Erythroblast (primary cell): ENCODE measurements at places on chromosomes 1 and 21.

GRCh38 chr21:42263591-42264131 lies 44.7 kb downstream of the ABCG1 start:
- DNase-seq = no peak

DNA sequence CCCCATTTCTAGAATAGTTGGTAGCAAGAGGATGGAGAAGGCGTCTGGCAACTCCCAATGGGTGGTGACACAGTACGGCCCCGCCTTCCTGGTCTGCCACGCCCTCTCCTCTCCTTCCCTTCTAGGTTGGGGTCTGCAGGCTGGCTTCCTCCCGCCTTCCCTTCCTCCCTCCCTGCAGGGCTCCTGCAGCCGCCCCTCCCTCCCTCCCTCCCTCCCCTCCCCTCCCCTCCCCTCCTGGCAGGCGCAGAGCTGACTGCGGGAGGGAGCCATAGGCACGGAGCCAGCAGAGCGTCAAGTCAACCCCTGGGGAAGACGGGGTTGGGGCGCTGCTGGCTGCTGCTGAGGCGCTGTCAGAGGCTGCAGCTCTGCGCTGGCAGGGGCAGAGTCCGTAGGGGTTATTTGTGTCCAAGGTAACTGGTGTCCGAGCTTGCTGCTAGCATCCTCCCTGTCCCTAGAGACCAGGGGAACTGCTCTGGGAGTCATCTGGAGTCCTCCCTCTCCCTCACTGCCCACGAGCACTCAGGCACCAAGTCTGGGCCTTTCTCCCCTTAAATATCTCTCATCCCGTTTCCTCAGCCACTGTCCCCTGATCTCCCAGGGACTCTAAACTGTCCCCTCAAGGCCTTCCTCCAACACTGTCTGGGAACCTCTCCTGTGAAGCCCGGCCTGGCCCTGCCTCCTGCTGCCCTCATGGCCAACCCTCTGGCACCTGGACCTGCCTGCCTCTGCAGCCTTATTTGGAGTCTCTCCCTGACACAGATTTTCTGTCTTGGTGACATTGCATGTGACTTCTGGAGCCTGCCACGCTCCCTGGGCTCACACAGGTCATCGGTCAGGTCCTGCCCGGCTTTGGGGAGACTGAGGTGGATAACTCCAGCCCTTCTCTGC lies 57.4 kb upstream of the ACOT11 start:
- DNase-seq = no peak

GRCh38 chr21:32183396-32183795 lies 95.5 kb downstream of the MIS18A start:
- no peak for DNase-seq

DNA sequence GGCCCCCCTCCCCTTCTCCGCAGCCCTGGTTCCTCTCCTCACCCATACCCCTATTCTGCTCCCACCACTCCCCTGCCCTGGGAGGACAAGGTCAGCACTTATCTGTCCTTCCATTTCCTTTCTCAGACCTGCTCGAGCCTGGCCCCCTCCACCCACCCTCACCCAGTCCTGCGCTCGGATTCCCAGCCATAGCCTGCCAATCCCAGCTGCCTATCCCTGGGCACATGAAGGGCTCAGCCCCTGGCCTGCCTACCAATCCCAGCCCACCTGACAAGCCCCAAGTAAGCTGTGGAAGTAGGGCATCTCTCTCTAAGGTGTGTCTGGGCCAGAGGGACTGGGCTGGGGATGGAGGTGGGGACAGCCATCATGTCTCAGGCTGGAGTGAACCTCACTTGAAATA lies 5.4 kb downstream of the BLACAT1 start:
- no peak for DNase-seq

GRCh38 chr1:15322648-15323350 lies 75.8 kb downstream of the FHAD1 start:
- peak; percentile 55 for DNase-seq

DNA sequence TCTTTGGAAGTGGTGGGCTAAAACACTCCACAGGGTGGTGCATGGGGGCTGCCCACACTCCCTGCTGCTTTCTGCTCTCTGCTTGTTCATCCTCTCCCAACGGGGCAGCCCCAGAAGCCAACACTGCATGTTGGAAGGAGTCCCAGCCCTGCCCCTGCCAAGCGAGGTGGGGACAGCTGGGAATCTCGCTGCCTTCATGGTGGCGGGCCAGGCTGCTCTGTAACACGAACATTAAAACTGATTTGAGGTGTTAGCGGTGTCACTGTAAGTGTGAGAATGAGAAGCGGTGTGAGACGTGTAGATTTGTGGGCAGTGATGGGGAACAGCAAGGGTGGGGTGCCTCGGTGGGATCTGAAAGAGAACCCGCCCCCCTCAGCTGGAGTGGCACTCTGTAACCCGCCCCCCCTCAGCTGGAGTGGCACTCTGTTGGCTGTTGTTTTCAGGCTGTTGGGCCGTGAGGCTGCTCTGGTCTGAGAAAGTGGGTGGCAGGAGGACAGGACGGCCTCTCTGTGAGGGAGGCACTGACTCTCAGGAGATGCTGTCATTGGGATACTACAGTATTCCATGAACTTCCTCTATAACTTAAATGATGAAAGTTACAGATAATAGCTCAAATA lies 80.9 kb downstream of the PCBP3 start:
- DNase-seq = no peak

- DNase-seq = no peak
These were observed 92.6 kb upstream of the BEND5 start for GRCh38 chr1:48869116-48869893.

- peak; percentile 49 for DNase-seq
These were observed at the start of gene TRABD2B for GRCh38 chr1:47997289-47998200. Gene TRABD2B, minus strand, starts transcription at chr1:47997385.

DNA sequence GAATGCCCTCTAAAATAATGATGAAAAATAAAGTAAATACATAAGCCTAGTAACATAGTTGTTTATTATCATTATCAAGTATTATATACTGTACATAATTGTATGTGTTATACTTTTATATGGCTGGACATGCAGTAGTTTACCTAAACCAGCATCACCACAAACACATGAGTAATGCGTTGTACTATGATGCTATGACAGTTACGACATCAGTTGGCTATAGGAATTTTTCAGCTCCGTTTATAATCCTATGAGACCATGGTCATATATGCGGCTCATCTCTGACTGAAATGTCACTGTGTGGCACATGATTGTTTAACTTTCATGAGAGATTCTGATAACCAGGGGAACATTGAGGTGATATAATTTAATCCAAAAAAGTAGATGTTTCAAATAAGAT lies 352.1 kb downstream of the ST6GALNAC3 start:
- no peak for DNase-seq

GRCh38 chr21:29721964-29722363 lies 217.8 kb downstream of the GRIK1 start:
- DNase-seq = no peak

- DNase-seq = peak; percentile 89
These were observed 20.6 kb upstream of the SH3D21 start for GRCh38 chr1:36285443-36286101.

GRCh38 chr1:35288761-35289160 lies 20.3 kb downstream of the ZMYM4 start:
- DNase-seq = no peak

DNA sequence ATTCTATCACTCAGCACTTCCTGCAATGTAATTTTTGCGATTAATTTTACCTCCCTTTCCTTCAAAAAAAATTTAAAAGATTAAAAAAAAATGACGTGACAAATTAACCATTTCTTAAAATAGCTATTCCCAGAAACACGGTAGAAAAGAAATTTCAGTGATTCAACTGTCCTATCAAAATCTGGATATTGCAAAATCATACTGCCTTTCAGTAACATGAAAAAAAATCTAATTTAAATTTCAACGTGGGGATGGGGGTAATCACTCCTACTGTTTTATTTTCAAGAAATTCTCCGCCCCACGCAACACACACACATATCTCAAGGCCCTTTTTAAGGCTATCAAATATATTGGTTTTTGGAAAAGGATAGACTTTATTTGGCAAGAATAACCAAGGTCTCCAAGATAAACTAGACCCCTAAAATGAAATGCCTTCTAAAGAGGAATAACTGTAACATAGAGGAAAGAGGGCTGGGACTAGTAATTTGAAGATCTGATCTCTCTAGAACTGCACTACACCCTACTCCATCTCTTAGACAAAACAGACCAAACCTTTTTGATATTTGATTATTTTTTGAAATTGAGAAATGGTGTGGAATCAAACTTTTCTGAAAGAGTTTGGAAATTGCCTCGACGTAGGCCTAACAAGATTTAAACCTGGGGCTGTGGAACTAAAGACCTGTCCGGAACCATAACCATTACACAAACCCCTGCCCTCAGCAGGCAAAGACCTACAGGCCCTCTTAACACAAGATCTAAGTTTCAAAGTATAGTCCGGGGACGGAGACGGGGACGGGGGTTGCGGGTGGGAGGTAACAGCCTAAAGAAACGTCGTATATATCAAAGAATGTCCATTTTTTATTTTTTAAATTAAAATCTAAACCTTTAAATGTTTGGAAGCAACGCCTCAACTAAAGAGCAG lies 941 bp downstream of the ARNT start:
- DNase-seq = peak; percentile 70
